ENCODE measurements at places on chromosomes 5 and 9. TPM values are rescaled to one million over a fixed set of nuclear protein-coding genes. Genes with fewer than 3 reads are reported as not detected.
A peak's percentile ranks its signal among the peaks of the same experiment; 100 is the strongest.

DNA sequence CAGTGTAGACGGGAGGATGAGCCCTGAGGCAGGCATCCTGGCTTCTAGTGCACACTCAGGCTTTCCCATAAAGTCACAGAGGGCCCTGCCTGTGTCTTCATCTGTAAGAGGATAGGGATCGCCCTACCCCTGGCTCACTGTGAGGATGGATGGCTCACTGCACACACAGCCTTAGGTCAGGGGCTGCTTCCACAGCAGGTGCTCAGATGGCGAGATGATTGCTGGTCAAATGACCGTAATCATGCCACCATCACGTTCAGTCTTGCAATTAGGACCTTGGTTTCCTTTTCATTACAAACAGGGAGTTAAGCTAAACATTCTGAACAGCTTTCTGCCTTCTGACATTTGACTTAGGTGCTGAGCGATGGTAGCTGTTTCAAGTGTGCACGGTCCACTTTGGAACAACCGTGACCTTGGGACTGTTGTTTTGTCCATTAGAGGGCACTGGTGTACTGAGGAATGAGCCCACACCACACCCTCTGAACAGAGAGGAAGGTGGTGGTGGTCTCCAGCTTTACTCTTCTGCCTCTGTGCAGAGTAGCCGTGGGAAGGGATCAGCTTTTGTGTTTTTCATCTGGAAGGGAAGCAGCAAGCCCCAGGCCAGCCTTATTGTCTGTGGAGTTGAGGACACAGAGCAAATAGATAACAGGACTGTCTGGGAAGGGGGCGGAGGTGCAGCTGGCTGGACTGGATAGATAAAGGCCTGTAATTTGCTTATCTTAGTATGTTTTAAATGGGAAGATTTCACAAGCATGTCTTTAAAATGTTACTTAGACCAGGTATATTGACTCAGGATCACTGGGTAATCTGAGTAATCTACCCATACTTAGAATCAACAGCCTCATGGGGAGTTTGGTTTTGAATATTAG lies 183.1 kb downstream of the TRIO start:
- no peak for ATAC-seq

DNA sequence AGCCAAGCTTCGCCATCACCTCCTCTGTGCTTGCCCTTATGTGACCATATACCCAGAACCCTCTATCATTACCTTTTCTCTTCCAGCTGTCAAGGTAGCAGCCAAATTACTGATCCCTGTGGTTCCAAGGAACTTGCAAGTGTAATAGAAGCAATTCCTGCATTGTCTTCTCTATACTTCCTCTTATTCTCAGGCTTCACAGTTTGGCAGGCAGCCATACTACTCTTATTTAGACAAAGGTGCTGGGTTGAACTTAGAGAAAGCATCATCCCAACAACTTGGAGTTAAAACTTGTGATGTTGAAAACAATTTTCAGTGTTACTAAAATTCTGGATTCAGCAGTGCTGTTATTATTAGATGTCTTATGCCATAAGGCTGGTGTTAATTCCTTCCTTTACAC lies 93.2 kb downstream of the NLN start:
- ATAC-seq = no peak

- peak; percentile 97 for ATAC-seq
These were observed 68.7 kb downstream of the MARCHF3 start for GRCh38 chr5:126961702-126962101.

- ATAC-seq = no peak
These were observed 1383.5 kb downstream of the PTPRD start for GRCh38 chr9:9229269-9229668.

DNA sequence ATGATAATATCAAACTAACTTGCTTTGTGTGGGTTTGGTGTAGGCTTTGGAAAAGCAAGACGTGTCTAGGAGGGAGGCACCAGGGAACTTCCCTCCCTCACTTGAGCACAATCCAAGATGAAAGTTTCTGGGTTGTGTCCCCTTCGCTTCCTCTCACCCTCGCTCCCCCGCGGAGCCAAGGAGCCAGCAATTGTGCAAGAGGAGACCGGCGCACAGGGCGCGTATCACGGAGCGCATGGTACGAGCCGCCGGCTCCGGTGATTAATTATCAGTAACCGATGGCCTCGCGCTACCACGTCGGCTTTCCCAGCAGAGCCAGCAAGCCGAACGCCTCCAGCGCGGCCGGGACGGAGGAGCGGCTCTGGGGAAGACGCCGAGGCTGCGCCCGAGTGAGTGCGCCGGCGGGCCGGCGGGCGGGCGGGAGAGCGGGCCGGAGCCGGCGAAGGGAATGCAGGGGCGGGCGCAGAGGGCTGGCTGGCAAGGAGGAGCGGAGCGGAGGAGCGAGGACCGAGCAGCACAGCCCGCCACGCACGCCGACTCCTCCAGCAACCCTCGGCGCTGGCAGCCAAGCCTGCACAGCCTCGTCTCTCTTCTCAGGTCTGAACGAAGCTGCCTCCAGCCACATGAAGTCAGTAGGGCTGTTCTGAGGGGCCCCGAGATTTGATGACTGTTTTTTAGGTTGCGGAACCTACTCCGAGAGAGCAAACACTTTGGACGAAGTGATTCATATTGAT lies 143.6 kb downstream of the BNC2 start:
- peak; percentile 92 for ATAC-seq

DNA sequence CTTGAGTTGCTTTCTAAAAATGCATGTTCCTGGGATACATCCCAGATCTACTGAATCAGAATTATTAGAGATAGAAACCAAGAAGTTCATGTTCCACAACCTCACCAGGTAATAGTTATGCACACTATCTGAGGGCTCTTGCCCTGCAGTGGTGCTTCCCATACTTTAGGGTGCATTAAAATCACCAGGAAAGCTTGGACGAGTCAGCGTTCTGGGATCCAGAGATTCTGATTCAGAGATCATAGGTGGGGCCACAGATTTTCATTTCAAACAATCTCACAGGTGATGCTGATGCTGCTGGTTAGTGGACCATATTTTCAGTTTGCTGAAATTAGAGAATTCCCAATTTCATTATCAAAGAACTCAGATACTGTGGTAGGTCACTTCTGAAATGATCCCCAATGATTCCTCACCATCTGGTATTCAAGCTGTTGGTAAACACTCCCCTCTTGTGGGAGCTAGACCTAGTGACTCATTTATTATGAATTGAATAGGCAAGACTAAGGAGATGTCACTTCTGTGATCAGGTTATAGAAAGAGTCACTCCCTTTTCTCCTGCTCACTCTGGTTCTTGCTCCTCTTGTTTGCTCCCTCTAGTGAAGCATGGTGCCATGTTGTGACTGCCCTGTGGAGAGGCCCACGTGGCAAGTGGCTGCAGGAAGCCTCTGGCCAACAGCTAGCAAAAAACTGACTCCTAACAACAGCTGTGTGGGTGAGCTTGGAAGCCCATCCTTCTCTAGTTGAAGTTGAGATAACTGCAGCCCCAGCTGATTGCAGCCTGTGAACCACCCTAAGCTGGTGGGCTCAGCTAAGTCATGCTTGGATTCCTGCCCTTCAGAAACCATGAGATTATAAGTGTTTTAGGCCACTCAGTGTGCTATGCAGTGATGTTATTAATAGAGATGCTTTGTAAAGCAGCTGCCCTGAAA lies 59.8 kb downstream of the SH3TC2 start:
- no peak for ATAC-seq

DNA sequence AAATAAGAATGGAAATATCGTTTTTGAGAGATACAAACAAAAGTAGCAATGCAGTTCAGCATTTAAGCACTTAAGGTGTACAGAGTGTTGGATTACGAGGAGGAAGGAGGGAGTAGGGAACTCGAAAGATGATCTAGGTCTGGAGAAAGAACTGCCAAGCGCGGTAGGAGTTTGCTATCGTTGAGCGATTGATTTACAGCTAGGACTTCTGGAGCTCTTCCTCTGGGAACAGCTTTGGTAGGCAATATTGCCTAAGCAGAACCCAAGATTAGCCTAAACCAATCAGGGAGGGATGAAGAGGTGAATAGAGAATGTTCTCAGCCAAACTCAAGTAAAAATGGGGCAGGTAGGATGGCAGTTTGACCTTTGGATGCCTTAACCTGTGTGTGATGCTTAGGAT lies 965 bp downstream of the CLTA start:
- no peak for ATAC-seq

DNA sequence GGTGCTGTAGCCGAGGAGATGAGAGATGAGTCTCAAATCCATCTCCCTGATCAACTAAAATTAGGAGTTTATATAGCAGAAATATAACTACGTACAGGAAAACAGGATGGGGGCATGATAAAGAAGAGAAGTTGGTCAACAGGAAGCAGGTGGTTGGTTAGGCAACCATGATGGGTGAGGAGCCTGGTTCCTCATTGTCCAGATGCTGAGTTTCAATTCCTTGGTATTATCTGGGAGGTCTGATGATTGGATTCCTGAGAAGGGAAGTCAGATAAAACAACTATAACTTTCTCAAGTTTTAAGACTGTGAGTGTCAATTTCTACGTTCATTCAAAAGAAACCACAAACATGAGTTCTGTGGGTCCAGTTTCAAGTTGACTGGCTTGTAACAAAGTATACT lies 323.9 kb downstream of the MTRR start:
- no peak for ATAC-seq

DNA sequence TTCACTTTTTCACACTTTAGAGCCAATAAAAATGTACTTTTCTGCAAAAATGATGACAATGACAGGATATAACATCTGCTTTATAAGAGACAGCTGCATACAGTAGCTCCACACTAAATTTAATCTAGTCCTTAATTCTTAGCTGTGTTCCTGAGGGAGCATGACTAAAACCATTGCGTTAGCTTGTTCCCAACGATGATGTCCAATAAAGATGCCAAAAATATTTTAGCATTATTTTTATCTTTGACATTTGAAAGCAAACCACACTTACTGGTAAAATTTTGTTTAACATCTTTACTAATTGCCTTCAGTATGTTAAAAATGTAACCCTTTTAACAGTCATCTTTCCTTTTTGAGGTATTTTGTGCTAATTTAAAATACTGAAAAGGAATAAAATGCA lies 382.7 kb downstream of the CHSY3 start:
- ATAC-seq = no peak

DNA sequence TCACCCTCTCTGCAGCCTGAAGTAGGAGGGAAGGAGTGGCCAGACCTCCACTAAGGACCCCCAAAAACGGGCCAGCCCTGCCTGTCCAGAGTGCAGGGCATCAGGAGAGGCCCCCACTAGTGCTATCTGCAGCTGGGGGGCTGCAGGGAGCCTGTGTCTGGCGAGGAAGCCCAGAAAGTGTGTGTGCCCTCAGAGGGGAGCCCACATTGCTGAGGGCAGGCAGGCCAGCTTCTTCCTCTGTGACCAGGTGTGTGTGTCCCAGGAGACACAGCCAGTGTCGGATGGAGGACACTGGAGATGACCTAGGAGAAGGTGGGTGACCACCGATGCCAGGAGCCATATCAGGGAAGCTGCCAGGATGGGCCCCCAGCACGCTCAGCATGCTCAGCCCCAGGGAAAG lies 218.7 kb downstream of the IRX2 start:
- no peak for ATAC-seq

DNA sequence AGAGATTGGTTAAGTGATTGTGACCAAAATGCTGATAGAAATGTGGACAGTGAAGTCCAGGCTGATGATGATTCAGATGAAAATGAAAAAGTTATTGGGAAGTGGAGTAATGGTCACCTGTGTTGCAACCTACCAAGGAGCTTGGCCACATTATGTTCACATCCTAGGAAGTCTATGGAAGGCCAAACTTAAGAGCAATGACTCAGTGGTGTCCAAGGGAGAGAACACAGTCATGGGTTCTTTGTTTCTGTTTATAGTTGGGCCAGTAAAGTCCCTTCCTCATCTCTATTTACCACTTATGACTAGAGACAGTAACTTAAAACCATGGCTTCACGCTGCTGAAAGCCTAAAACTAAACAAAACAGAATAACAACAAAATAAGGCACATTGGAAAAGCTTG lies 555.3 kb upstream of the DAB2 start:
- no peak for ATAC-seq

DNA sequence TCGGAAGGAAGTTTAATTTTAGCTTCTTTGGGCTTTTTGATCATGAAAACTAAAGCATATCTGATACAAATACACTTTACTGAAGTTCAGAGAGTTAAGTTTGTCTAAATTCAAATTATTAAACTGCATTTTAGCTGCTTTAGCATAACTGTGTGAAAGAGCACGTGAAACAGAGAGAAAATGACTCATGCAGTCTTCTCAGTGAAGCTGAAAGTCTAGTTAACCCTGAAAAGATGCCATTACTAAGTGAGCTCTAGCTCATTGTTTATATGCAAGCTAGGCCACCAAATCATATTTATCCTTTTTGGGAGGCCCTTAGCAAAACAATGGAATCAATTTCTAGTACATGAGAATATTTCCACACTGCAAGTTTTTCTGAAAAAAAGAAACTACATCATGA lies 27.6 kb downstream of the TPD52L3 start:
- no peak for ATAC-seq

- ATAC-seq = no peak
These were observed 230.3 kb upstream of the TBCA start for GRCh38 chr5:78006449-78006848.

DNA sequence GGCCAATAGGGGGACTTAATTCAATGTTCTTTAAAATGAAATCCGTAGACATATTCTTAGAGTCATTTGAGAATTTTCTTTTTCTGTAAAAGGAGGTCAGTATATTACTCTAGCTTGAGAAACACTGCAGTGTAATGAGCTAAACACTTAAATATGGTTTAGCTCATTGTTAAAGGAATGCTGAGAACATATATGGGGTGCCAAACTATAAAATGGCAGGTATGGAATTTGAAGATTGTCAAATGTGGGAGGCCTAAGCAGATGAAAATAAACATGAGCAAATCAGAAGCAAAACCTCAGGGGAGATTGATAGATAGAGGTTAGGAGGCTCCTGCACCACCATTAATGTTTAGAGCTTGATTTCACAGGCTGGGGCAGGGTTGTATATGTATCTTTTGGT lies 57.9 kb downstream of the STX17 start:
- ATAC-seq = no peak

DNA sequence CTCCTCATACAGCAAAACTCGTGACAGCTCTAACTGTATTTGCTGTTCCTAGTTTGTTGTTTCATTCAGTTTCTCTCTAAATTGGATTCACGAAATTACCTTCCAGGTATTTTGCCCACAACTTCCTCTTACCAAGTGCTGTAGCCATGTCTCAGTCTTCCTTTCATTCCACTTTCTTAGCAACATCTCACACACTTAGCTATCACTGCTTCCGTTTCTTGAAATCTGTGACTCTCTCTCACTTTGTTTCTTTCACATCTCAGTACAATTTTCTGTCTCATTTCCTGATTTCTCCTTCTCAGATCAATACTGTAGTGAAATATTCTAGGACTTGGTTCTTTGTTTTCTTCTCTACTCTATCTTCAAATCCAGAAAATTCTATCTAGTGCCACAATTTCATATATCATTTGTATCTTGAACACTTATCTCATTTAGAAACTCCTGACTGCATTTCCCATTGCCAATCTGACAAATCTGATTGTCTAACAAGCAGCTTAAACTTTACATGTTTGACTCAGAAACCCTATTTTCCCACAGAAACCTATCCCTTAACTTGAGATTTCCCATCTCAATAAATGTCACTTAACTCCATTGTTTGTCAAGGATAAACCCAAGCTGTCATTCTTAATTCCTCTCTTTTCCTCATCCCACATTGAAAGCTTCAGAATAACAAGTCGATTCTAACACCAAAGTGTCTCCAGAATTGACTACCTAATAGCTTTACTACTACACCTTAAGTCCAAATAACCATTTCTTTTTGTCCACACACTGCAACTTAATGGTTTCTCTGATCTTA lies 303.1 kb downstream of the CDH12 start:
- no peak for ATAC-seq

The GPRIN1 gene
- 23.9 TPM for total RNA-seq

The UBLCP1 gene
- 42.0 TPM for total RNA-seq

The PPP3R2 gene
- 0.38 TPM for total RNA-seq

The GLDC gene
- 1.1 TPM for total RNA-seq

The TAF11L10 gene
- not detected for total RNA-seq

The ACOT12 gene
- not detected for total RNA-seq

The DOK3 gene
- total RNA-seq = 4.4 TPM
